ENCODE measurements at places on chromosomes 6 and 20. TPM values are rescaled to one million over a fixed set of nuclear protein-coding genes. Genes with fewer than 3 reads are reported as not detected.

- peak; percentile 82 for DNase-seq
Measured at GRCh38 chr6:5905431-5906339, 101.0 kb downstream of the NRN1 start.

DNA sequence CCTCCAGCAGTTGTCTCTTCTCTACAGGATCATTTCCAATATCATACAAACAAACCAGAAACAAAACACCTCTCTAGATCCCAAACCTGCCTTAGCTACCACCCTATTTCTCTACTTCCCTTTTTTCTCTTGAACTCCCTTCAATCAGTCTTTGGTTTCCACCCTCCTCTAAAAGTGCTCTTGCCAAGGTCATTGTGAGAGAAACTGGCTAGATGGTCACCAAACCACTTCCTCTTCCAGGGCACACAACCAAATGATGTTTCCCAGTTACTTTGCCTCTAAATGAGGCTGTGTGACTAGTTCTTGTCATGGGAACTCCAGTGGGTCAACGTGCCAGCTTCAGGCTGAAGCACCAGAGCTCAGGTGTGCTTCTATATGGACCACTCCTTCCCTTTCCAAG lies 85.8 kb upstream of the ARMC2 start:
- DNase-seq, result no peak

DNA sequence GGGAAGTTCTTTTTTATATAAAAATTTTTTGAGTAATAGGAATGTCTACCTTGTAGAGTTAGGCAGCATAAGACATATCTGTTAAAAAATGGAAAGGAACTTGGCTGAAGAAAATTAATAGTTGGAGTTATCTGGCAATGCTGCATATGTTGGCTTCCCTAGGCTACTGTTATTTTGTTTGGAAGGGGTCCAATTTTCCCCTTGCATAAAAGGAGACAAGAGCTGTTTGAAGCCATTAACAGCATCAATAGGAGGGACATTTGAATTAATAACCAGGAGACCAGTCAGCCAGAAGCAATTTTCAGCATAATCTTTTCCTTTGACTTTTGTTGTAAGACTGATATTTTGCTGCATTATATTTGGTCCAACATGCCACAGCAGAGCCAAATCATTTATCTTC lies 80.9 kb upstream of the TAB2 start:
- DNase-seq, result no peak

DNA sequence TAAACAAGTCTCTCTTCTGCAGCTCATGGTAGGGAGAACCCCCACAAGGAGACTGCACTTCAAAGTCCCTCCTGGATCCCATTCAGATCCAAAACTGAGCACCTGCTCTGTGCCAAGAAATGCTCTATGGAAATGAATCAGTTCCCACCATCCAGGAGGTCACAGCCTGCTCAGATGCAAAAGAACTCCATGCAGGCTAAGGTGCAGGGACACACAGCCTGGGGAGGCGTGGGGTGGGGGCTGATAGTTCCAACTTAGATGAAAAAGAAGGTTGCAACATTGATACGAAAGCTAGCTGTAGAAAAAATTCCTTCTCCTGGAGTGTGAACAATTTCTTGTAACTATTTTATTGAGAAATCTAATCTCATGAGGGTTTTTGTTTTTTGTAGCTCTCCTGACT lies 111.0 kb upstream of the TMEM170B start:
- DNase-seq, result no peak

GRCh38 chr20:58448958-58449357 lies 59.9 kb downstream of the VAPB start:
- no peak for DNase-seq

DNA sequence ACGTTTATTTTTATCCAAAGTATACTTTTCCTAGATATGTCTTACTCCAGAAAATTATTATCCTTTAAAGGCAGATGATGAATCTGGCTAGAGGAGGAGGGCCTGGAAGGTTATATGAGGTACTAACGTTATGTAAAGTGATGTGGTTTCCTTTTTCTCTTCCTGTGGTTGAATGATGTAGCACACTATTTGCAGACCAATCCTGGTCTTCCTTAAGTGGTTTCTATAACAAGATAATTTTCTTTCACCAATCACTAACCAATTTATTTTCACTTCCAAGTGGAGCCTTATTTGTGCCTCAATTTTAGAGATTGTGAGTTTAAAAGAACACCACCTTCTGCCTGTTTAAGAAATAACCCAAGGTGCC lies 154.6 kb upstream of the SOX4 start:
- no peak for DNase-seq

DNA sequence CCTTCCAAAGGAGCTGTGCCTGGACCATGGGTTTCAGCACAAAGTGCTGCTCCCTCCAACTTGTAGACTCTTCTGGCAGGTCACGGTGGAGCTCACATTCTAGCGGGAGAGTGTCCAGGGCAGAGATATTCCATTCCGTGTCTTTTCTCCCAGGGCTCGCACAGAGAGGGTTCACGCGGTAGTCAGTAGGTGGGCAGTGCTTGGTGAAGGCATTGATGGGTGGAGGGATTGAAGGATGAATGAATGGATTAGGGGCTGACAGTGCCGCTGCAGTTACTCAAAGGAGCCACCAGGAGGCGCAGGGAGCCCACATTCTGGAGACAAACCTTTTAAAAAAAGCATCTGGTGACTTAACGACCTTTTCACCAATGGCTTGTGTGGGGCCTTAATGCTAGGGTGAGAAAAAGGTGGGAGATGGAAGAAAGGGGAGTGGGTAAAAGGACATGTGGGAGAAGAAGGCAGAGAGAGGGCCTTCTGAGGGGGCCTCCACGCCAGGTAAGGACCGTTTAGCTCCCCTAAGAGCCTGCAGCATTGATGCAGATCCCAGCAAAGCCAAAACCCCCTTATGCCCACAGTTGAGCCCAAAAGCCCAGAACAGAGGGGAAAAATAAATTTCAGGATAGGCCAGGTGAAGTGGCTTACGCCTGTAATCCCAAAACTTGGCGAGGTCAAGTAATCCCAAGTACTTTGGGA lies 17.5 kb upstream of the FAM110A start:
- DNase-seq, result peak; percentile 70

DNA sequence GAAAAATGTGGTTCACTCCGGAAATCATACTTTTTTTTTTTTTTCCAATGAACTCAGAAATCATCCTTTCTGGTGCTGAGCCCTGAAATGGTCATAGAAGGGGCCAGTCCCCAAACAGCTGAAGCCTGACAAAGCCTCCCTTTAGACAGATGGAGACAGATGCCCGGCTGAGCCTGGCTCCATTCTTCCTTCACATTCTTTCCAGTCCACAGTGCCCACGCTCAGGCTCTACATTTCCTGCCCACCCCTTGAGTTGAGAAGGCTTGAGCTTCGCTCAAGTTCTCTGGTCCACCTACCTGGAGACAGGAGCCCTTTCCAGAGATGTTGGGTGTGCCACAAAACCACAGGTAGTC lies 41.2 kb downstream of the KCNK5 start:
- DNase-seq, result no peak

- peak; percentile 88 for DNase-seq
Measured at GRCh38 chr20:35284267-35284991, at the start of gene EIF6. EIF6 (minus strand) TSS chr20:35284772; CDS start chr20:35284487, 285 bp downstream.

DNA sequence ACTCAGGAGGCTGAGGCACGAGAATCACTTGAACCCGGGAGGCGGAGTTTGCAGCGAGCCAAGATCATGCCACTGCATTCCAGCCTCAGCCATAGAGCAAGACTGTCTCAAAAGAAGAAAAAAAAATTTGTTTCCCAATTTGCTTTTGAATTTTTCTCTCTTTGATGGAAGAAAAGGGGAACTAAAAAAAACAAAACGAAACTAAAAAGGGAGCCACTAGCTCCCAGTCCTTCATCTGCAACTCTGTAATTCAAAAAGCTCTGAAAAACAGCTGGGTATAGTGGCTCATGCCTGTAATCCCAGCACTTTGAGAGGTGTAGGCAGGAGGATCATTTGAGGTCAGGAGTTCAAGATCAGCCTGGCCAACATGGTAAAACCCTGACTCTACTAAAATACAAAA lies 9.5 kb downstream of the OVOL2 start:
- no peak for DNase-seq

DNA sequence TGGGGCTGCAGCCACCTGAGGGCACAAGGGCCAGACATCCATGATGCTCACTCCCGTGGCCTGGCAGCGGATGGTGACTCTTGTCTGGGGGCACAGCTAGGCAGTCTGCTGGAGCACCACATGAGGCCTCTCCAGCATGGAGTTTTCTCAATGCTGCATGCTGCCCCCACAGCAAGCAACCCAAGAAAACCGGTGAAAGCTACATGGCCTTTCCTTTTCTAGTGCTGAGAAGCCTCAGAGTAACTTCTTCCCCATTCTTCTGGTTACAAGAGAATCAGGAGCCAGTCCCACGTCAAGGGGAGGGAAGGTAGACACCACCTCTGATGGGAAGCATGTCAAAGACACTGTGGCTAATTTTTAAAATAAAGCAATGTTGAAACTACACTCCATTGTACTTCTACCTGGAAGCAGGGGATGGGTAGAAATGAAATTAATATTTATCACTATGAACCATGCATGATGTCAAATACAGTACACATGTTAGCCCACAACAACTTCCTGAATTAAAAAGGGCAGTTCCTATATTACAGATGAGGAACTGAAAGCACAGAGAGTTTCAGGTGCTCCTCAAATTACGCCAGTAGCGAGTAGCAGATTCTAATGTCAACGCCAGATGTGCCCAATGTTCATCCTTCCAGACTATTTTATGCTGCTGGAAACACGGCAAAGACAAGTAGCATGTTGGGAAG lies 101.5 kb downstream of the LAMP5 start:
- no peak for DNase-seq

- DNase-seq, result no peak
Measured at GRCh38 chr6:126880964-126881363, 237.5 kb upstream of the RSPO3 start.

The UNC5CL gene
- total RNA-seq, result 0.20 TPM

The ADGRG6 gene
- total RNA-seq, result 3.8 TPM

The RIMS1 gene
- total RNA-seq, result 1.2 TPM

Data from left ventricle myocardium superior (tissue), 1 donor.